ENCODE measurements at places on chromosomes 5 and 9. TPM values are rescaled to one million over a fixed set of nuclear protein-coding genes. Genes with fewer than 3 reads are reported as not detected.

GRCh38 chr9:33375238-33375840 lies 27.0 kb downstream of the AQP7 start:
- DNase-seq: no peak

DNA sequence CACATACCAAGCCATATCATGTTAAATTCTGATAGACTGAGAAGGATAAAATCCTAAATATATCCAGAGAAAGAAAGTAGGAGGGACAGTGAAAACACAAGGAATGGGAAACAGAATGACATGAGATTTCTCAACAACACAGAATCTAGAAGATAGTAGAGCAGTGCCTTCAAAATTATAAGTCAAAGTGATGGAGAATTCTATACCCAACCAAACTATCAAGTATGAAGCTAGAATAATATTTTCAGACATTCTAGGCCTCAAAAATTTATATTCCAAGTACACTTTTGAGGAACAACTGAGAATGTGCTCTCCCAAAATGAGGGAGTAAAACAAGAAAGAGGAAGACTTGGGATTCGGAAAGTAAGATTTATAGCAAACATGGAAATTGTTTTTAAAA lies 10.9 kb upstream of the TTLL11 start:
- no peak for DNase-seq

GRCh38 chr9:110847671-110848070 lies 179.1 kb downstream of the MUSK start:
- DNase-seq: no peak

DNA sequence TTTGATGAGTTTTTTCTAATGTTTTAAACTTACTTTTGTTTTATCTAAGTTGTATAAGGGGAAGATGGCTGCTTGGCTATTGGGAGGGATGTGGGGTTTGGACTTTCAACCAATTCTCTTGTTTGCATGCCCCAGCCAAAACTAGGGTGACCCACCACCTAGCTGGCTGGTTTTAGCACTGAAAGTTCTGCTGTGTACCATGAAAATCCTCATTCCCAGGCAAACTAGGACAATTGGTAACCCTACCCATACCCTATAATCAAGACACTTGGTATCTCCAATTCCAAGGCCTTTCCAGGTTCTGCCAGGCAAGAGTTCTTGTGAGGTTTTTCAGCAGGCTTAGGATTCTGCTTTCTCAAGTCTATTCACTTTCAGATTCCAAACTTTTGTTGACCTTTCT lies 13.1 kb downstream of the RAB3C start:
- DNase-seq: no peak

GRCh38 chr9:117691367-117691766 lies 12.8 kb upstream of the TLR4 start:
- DNase-seq: no peak

DNA sequence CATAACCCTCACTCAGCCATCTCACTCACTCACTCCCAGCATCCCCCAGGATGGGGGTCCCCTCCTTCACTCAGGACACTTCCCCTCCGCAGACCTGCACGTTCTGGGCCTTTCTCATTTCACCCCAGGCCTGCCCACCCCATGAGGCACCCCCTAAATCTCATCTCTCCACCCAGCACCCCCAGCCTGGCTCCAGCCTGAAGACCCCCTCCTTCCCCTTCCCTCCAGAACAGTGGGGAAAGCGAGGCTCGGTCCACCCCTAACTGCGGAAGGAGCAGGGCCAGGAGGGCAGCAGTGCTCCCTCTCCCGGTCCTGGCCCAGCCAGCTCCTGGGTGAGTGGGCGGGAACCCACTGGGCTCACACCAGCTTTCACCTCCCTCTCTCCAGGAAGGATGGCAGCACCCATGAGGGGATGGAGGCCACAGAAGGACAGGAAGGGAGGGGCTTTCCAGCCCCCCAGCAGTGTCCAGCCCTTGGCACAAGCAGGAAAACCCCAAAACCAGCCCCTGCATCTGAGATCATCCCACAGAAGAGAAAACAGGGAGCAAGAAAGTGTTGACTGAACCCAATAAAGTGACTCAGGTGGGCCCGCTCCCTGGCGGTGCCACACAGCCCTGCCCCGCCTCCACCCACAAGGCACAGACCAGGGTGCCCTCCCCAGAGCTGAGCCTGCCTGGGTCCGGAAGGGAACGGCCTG lies 55.0 kb downstream of the LRSAM1 start:
- DNase-seq: no peak

DNA sequence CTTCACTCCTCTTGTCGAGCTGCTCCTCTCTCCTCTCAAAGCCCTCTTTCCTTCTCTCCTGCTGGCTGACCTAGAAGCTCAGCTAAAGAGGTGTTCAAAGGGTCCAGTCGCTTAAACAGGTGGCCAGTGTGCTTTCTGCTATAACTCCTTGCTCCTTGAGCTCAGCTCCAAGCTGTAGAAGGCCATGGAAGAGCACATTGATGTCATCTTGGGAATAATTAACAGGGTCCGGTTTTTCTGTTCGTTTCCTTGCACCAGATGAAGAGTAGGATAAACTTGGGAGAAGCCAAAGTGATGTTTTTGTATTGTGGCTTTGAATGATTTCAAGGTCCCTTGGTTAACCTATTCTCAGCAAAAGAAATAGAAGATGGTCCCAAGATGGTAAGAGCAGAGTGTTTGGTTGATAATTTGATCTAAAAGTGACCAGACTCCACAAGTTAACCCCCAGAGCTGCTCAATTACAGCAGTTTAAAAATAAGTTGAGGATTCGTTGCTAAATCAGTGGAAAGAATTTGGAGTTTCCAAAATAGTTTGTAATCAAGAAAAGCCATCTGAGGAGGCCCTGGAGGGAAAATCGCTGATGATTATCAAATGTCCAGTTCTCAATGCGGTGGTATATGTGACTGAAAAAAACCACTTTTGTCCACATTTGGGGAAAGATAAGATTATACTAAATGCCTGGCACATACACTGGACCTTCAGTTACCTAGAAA lies 148.1 kb downstream of the DOCK8 start:
- DNase-seq: no peak

TAS2R1 gene
- polyA plus RNA-seq: not detected

TPD52L3 gene
- not detected for polyA plus RNA-seq

AHRR gene
- polyA plus RNA-seq: 1.8 TPM

MATR3 gene
- 181 TPM for polyA plus RNA-seq
